ENCODE measurements at places on chromosomes 4 and X.
A peak's percentile ranks its signal among the peaks of the same experiment; 100 is the strongest.

DNA sequence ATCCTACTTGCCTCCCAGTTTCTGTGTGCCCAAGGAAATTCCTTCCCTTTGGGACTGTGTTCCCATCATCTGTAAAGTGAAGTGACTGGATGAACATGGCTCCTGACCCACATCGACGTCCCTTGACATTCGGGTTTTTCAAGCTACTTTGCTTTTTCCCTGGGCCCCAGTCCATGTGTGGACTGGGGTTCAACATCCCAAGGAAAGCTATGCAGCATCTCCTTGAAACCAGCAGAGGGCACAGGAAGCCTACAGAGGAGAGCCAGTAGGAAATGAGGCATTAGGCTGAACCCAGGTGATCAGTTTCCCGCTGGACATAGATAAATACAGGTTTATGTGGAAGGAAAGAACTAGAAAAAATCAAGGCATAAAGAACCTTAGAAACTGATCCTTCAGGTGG is 145.1 kb upstream of the ARHGEF9 start:
- peak; percentile 7 for DNase-seq

GRCh38 chr4:175935016-175935661 is 123.1 kb upstream of the GPM6A start:
- peak; percentile 67 for DNase-seq

DNA sequence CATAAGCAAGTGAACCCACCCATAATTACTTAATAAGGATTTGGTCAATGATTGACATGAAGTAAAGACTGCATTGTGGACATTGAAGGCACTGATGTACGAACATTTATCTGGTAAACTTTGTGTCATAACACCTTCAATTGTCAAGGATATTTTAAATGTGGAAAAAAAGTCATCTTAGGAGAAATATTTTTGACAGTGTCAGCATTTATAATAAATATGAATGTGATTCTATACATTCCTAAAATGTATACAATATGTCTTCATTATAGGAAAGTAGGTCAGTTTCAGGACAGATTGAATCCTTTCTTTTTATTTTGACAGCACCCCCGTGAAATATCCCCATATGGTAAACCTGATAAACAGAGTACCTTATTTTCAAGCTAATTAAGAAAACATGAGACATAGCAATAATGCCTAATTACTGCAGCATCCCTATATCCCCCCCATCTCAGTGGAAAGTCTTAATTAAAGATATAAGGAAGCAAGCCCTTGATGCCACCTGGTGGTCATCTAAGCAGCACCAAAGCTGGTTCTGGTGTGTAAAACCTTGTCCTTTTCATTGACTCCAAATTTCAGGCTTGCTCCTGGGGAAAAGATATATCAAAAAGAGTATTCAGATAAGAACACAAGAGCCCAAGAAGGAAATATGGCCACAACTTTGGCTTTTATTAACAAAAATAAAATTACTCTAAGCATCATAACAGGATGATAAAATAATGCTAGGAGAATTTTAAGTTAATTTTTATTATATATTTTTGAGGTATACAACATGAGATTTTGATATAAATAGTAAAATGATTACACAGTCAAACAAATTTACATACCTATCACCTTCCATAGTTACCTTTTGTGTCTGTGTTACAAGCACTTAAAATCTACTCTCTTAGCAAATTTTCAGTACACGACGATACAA is 379.7 kb downstream of the TLL1 start:
- no peak for DNase-seq

DNA sequence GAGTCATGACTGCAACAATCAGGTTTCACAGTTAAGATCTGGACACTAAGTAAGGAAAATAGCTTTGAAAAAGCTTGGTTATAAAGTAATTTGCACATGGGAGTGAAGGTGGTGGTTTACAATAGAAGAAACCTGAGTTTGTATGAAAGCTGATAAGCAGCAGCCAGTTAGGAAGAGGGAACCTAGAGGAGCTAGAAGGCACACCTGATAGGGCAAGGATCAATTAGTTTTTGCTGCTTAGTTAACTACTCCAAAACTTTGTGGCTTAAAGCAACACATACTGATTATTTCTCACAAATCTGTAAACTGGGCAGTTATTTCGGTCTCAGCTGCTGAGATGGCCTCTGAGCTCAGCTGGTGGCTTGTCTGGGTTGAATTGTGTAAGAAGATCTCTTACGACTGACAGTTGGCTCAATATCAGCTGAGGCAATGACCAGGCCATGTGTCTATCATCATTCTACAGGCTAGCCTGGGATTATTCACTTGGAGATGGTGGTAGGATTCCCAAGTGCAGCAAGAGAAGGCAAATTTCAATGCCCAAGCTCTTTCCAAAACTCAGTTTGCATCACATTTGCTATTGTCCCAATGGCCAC is 255.0 kb upstream of the PITX2 start:
- no peak for DNase-seq

DNA sequence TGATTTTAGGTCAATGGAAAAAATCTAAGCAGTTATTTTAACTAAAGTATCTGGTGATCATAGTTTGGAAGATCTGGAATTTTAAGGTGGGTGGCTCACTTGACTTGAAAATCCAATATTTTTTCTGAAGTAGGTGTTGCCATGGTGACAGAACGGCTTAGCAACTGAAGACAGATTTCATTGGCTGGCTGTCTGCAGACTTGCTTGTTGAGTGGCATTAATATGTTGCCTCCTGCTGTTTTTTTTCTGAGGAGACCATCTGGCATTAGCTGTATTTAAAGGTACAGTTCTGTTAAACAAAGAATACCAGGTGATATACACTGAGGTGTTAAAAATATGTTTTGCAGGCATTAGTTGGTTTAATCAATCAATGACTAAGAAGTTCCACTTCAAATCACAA is 19.8 kb downstream of the CPE start:
- peak; percentile 5 for DNase-seq

DNA sequence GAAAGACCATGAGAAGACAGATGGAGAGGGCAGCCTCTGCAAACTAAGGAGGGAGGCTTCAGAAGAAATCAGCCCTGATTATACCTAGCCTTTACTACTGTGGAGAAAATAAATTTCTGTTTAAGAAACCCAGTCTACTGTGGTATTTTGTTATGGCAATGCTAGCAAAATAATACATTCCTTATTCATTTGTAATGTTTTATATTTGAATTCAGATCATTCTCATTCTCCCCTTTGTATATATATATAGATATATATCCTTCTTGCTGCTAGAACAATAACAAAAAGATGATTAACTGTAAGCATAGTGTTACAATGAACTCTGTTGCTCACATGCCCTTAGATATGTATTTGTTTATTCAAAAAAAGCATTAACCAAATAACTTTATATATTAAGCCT is 22.5 kb downstream of the DMD start:
- DNase-seq, result no peak

GRCh38 chr4:113692809-113693411 is 68.6 kb downstream of the CAMK2D start:
- DNase-seq, result no peak

- DNase-seq, result peak; percentile 98
Observed at GRCh38 chr4:74624351-74625151, 169.8 kb downstream of the BTC start.

DNA sequence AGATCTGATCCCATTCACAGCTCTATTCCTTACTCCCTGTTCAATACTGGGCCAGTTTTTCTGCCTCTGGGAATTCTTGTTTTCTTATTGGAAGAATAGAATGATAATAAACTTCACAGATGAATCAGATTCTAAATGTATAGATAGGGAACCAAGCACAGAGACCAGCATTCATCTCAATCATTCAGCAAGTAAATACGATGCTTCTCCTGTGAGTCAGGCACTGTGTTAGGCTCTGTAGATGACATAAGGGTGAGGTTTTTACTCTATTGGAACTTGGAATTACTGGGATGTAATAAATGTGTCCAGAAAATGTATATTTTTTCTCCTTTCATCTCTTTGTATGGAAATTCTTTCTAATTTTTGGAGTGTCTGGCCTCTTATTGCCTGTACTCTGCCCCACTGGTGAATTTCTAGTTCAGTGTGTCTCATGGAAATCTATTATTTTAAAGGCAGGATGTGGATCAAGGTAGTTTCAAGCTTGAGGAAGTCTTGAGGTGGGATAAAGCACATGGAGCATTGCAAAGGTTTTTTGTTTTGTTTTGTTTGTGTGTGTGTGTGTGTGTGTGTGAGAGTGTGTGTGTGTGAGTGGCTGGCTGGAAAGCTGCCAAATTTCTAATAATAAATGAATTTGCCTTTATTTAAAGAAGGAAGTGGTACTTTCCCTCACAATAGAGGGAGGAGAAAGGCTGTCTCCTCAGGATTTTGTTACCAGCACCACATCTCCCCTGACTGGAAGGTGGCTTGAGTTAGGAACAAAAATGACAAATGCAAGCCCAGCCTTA is 117.9 kb upstream of the HS3ST1 start:
- DNase-seq, result no peak

DNA sequence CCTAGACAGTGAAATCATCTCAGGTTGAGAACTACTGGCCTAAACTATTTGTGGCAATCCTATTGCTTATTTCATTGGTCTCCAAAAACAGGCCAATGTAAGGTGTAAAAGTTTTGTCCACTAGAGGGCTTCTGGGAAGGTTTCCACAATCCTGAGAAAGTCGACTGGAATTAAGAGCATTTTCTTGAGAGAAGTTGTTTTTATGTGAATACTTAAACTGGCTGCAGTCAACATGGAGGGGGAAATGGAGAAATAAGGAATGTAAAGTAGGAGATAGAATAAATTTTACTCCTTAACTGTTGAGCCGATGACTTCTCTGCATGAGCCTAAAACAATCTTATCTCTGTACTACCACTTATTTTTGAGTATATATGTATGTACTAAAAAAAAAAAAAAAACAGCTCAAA is 11.0 kb upstream of the EIF4E start:
- peak; percentile 28 for DNase-seq

GRCh38 chr4:156100651-156101050 is 147.0 kb upstream of the CTSO start:
- no peak for DNase-seq

GRCh38 chrX:40171513-40172400 is 74.0 kb upstream of the BCOR start:
- DNase-seq, result no peak

GRCh38 chr4:67160394-67160793 is 384.9 kb downstream of the CENPC start:
- DNase-seq, result peak; percentile 42

GRCh38 chr4:71520308-71520707 is 181.5 kb downstream of the SLC4A4 start:
- DNase-seq, result no peak

- DNase-seq, result no peak
Observed at GRCh38 chr4:88178626-88179231, 20.3 kb upstream of the ABCG2 start.

- DNase-seq, result no peak
Observed at GRCh38 chr4:124535003-124535402, 177.5 kb downstream of the ANKRD50 start.

DNA sequence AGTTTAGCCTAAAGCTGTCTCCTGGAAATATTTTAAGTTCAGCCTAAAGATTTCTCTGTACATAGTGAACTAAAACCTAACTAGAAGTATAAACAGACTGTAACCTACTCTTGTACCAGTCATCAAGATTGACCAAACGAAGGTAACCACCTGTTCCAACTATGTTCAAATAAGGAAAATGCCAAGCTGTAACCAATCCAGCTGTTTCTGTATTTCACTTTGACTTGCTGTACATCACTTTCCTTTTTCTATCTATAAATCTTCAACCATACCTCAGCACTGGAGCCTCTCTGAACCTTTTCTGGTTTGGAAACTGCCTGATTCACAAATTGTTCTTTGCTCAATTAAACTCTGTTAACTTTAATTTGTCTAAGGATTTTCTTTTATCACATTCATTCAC is 3.1 kb upstream of the CYSLTR1 start:
- DNase-seq, result no peak

GRCh38 chr4:42018451-42018850 is 28.1 kb downstream of the SLC30A9 start:
- DNase-seq, result no peak

DNA sequence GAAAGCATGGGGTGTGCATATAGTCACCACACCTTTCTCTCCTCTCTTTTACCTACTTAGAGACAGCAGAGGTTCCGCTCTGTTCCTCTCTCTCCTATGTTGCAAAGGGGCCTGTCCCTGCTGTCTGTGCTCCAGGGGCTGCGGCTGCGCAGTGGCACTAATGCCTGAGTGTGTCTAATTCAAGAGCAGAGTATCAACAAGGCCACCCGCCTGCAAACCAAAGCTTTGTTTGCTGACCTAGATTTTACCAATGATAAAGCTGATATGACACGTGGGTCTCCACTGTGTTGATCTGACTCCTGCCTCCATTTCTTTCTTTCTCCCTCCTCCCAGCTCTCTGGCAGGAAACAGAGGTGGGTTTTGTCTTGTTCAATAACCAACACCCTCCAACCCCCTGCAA is 74.9 kb downstream of the NSG1 start:
- DNase-seq, result no peak

- peak; percentile 28 for DNase-seq
Observed at GRCh38 chrX:119942831-119943184, 743 bp downstream of the NKAP start.

DNA sequence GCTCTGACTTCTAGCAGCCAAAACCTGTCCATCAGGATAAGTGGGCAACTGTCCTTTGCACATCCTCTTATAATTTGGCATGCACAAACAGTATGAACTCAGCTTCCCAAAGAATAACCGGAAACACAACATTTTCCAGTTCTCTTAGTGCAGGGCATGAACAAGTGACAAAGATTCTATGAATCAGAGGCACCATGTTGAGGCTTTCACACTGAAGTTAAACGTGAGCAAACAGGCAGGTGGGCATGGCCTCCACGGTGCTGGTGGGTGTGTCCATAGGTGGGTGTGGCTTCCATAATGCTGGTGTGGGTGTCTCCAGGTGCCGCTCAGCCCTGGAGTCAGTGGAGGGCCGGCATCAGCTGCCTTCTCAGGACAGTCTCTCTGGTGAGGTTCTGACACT is 196.5 kb downstream of the SMIM20 start:
- DNase-seq, result peak; percentile 24

- no peak for DNase-seq
Observed at GRCh38 chr4:116453127-116453526, 632.2 kb downstream of the TRAM1L1 start.

DNA sequence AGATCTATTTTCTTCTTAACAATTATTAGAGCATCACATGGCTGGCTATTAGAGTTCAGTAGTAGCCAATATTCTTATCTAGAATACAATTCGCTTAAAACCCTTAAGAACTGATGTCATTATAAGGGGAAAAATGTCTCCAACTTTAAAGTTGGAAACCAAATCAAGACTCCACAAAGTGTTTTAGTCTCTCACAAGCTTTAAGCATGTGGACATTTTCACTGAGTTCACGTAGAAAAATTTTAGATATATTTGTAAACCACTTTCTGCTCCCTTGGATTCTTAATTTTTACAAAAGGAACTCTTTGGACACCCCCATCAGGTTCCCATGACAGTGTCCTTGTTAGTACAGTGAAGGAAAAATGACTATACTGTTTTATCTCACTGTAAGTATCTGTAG is 123.9 kb upstream of the NAP1L5 start:
- no peak for DNase-seq

DNA sequence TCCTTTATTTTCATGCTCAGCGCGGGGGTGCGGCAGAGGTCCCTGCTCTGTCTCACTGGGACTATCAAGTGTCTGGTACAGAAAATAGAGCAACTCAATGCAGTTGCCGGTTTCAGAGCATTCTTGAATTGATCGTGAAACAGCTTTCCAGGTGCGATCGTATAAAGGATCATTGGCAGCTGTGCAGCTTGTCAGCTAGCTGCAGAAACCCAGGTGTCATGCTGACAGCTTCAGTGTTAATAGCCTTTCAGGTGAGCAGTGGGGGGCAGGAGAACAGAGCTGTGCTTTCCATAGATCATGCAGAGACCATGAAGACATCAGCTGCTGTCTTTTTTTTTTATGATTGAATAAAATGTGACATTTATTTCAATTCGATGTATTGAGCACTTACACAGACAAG is 583.9 kb downstream of the NLGN4X start:
- DNase-seq, result no peak
